ENCODE measurements at places on chromosomes 16 and 17. TPM values are rescaled to one million over a fixed set of nuclear protein-coding genes. Genes with fewer than 3 reads are reported as not detected.

The UBE2I gene
- total RNA-seq, result 46.6 TPM

The TBC1D3B gene
- 1.2 TPM for total RNA-seq

The ACAP1 gene
- 13.7 TPM for total RNA-seq

The CCDC154 gene
- 0.59 TPM for total RNA-seq

The CACNG1 gene
- total RNA-seq, result 0.28 TPM

The GAS2L2 gene
- 3.4 TPM for total RNA-seq

The AHSP gene
- 46.4 TPM for total RNA-seq

The CD7 gene
- not detected for total RNA-seq

The PNPO gene
- total RNA-seq, result 22.4 TPM

The TM4SF5 gene
- not detected for total RNA-seq

The CYGB gene
- total RNA-seq, result 14.3 TPM

The PTX4 gene
- 0.11 TPM for total RNA-seq

The NFATC3 gene
- total RNA-seq, result 36.7 TPM

The TMEM98 gene
- total RNA-seq, result 62.7 TPM

The SLC13A5 gene
- total RNA-seq, result 1.3 TPM

The KRTAP17-1 gene
- not detected for total RNA-seq

The CD300C gene
- total RNA-seq, result 0.55 TPM

The CACNG5 gene
- 1.7 TPM for total RNA-seq

The SCARF1 gene
- 4.2 TPM for total RNA-seq

The SPATA22 gene
- total RNA-seq, result 0.44 TPM

The ATAD5 gene
- total RNA-seq, result 4.1 TPM

The KRTAP9-2 gene
- not detected for total RNA-seq

The PPY gene
- total RNA-seq, result not detected

The CCDC200 gene
- total RNA-seq, result not detected

The TP53TG3D gene
- not detected for total RNA-seq

The PPL gene
- 2.7 TPM for total RNA-seq

The CTRB2 gene
- total RNA-seq, result not detected

The OR1F1 gene
- total RNA-seq, result 0.20 TPM

The ACSM2A gene
- not detected for total RNA-seq

The TBC1D3H gene
- total RNA-seq, result not detected
